ENCODE measurements at places on chromosomes 16 and 17. TPM values are rescaled to one million over a fixed set of nuclear protein-coding genes. Genes with fewer than 3 reads are reported as not detected.

Gene ZNF750
- not detected for total RNA-seq

Gene ADAP2
- 6.6 TPM for total RNA-seq

DNA sequence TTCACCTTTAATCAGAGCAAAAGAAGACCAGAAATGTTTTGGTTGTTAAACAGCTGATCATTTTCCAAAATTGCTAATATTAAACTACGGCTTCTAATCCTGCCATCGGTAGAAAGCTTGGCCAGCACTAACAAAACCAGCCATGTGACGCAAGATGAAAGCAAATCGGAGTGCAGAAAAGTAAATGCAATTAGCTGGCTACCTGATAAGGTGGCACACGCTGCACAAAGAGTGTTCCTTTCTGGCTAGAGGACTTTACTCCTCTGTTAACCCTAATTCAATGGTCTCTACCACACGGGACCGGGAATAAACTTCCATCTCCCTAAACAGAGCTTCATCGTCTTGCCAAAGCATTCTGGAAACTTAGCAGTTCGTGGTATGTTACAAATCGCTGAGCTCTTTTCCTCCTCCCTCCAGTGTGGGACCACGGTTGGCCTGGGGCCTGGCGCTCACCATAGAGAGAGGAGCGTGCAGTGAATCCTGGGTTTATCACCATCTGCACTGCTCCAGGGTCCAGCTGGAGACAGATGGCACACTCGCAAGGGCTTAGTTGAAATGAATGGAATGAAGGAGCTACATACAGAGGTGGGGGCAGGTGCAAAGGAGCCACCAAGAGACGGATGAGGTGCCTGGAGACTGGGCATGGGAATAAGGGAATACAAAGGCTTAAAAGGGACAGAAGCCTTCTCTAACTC, 10.1 kb upstream of the COG1 start:
- DNase-seq, result no peak

DNA sequence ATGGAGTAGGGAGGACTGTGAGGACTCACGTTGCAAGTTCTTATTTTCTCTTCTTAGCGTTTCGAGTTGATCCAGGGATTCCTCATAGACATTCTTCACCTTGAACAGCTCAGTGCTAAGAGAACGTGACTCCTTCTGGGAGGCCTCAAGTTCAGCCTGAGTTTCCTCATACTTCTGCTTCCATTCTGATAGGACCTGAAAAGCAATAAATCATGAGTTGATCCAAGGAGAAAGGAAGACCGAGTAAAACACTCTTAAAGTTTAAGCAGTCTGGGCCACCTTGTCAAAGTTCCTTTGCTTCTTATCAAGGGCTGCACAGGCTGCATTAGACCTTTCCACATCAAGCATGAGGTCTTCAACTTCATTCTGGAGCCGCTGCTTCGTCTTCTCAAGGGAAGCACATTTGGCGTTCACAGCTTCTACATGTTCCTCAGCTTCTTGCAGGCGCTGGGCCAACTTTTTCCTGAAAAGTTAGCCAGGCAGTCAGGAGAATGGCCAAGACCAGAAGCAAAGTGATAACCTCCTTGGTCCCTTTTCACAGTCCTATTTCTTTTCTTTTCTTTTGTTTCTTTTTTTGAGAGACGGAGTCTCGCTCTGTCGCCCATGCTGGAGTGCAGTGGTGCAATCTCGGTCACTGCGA, 23.8 kb upstream of the MYH13 start:
- no peak for DNase-seq

DNA sequence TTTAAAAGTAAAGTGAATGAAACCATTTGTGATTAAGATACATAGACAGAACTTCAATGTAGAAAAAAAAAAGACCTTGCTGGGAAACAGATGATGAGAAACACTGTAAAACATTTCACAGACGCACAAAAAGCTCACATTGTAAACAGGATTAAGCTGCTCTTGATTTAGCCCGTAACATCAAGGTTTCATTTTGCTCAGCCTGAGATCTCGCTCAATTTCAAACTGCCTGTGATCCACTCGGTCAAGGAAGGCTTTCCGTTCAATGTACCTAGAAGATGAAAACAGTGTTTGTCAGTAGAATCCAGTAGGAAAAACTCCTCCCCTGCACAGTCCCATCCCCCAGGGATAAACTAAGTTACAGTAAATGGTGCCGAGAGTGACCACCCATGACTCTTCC, 42.3 kb upstream of the BCAR1 start:
- DNase-seq, result no peak

GRCh38 chr17:36001110-36001771, at the start of gene CCL15:
Gene CCL15 (minus strand): TSS chr17:36001553. CDS start chr17:36001492, 61 bp downstream.
- DNase-seq, result no peak

- DNase-seq, result no peak
Observed at GRCh38 chr17:4576161-4576558, 8.2 kb upstream of the SMTNL2 start.

GRCh38 chr17:52885882-52886281, 727.4 kb upstream of the CA10 start:
- no peak for DNase-seq

Data from right lobe of liver (tissue), 6 donors.